Fibroblast of skin of right biceps (primary cell): ENCODE measurements at places on chromosomes 3 and 15.

- DNase-seq: no peak
These were observed 540.8 kb upstream of the IL12A start for GRCh38 chr3:159447841-159448240.

GRCh38 chr3:35639254-35640186 is at the start of gene ARPP21:
Gene ARPP21 (plus strand): TSS chr3:35639525. CDS start chr3:35681752, 42,227 bp downstream.
- DNase-seq: no peak

GRCh38 chr3:171838218-171838720 is 4.9 kb upstream of the TMEM212 start:
- peak; percentile 69 for DNase-seq

DNA sequence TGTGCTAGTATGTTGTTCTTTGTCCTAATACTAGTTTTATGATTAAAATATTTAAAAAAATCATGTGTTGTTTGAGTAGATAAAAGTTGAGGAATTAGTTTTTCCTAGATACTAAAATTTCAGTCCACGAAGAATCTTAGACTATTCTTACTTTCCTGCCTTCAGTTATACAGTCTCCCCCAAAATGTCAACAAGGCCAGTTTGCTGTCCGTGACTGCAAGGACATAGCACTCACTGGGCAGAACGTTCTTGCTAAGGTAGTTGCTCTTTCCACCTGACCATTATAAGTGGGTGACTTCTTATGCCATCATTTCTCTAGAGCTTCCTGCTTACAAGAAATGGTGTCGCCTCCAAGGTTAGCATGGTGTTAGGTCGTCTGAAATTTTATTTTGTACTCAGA is 32.8 kb downstream of the KAT2B start:
- no peak for DNase-seq

DNA sequence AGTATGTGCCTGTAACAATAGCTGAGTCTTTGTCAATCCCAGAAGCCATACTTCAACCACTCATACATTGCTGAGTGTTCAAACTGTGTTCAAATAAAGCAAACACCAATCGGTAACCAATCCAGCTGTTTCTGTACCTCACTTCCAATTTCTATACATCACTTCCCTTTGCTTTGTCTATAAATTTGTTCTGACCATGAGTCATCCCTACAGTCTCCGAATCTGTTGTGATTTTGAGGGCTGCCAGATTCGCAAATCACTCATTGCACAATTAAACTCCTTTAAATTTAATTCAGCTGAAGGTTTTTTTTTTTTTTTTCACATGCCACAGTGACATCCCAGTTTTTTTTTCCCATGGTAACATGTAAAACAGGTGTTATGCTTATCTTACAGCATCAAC is 870.3 kb downstream of the NAALADL2 start:
- peak; percentile 28 for DNase-seq

DNA sequence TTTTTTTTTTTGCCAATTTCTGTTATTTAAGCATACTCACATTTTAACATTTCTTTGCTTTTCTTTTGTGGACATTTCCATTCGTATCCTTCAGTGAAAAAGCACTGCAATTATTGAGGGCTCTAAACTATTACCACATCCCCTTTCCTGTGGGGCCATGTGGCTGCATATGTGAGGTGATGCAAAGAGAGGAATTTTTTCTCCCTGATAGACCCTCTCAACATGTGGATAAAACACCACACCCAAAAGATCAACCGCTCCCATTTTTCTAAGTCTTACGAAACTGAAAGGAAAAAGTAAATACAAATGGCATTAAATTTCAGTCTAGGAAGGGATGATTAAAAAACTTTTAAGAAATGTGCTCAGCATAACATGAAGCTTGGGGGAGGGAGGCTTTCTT is 68.8 kb downstream of the DNAJC13 start:
- peak; percentile 22 for DNase-seq

- DNase-seq: no peak
These were observed 74.0 kb downstream of the CHRNA7 start for GRCh38 chr15:32104061-32104995.

- no peak for DNase-seq
These were observed 107.9 kb downstream of the DNAH12 start for GRCh38 chr3:57436195-57436761.

GRCh38 chr15:67761343-67761742 is 64.0 kb upstream of the SKOR1 start:
- DNase-seq: no peak

DNA sequence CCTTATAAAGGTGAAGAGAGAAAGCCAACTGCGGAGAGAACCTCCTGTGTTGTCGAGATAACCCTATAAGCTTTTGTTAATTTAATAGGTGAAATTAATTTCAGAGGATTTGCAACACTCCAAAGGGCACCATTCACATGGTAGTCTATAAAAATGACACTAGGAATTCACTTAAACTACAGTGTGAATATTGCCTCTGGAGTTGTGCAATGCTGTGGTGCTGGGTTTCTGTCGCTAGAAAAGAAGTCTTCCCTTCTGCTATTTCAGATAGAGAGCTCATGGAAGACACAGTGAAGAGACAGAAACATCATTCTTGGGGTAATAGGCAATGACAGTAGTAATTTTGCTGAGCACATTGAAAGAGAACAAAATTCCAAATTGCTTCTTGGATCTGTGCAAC is 28.8 kb upstream of the PROK2 start:
- no peak for DNase-seq
